Occipital lobe (tissue), 3 donors: ENCODE measurements at places on chromosomes 5 and 9.

GRCh38 chr9:121082075-121082474 lies 7.3 kb downstream of the CNTRL start:
- no peak for DNase-seq

- no peak for DNase-seq
These were observed 112.5 kb downstream of the MPDZ start for GRCh38 chr9:13166996-13167395.

- DNase-seq = no peak
These were observed 75.5 kb downstream of the UNC13B start for GRCh38 chr9:35237311-35237710.

DNA sequence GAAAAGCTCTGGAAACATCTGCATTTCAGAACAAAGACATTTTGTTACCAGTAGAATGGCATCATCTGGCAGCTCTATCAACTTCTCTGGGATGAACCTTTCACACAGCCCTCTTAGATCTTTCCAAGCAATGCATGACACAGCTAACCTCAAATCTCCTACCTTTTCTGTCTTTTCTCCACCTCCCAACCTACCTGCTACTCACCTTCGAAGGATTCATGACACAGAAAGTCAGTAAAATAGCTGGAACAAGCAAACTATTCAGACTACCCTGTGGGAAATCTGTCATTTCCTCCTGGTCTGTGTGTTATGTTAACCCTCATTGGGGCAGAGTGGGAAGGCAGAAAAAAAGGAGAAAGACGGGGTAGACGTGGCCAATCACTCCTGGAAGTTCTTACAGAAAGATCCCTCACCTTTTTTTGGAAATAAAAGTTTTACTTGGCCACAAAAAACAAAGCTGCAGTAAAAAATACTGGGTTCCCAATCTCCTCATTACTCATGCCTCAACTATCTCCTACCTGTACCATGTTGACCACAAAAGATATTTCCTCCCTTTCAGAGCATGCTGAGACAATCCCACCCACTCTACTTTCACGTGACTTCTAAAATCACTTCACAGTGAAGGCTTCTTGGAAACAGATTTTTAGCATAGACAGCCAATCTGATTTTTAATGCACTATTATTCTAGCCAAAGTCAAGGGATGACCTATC lies 362.1 kb upstream of the RFX3 start:
- no peak for DNase-seq
